Uterus (tissue), 4 donors: ENCODE measurements at places on chromosomes 6 and 20.

DNA sequence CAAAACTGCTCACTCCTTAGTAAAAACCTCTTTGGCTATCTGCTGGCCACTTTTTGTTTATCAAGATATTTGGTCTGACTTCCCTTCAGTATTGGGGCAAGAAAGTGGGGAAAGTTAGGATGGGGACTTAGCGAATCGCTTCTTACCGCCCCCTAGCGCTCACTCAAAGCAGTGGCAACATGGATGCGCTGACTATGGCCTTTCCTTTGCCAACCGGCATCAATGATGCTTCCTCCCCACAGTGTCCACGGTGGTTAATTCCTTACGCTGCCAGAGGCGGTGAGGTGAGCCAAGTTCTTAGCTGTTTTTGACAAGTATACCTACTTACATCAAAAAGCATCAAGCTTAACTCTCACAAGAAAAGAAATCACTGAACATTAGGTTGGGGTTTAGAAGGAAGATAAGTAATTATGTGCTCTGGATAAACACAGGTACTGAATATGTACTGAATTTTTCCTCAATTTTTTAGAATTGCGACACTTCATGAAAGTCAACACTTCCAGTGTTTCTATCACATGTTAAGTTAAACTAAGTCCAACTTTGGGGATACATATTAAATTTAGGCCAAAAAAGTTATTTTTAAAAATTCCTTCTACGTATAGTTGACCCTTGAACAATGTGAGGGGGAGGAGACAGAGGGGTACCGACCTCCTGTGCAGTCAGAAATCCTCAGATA, 86.7 kb downstream of the GMDS start:
- DNase-seq = no peak

DNA sequence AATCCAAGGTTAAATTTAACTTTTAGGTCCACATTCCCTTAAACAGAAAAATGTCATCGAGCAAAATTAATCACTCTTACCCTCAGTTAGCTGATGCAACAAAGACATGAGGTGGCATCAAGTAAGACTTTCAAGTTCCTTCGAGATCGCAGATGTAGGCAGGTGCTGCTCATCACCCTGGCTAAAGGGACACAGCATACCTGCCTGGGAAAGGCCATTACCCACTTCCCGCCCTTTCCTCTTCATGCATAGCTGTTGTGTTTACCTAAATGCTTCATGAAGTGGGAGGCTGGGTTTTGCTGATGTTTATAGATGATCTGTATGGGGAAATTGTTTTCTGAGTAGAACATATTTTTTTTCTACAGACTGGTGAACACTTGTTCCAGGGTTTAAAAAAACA, 67.7 kb downstream of the GFRA4 start:
- no peak for DNase-seq

GRCh38 chr6:123802697-123803503, 765 bp upstream of the NKAIN2 start:
- peak; percentile 53 for DNase-seq

GRCh38 chr20:2745060-2745910, 52.7 kb downstream of the EBF4 start:
- no peak for DNase-seq

GRCh38 chr20:652615-653109, 338 bp downstream of the SRXN1 start:
- DNase-seq = peak; percentile 52
